ENCODE measurements at places on chromosomes 12 and 14.

- peak; percentile 85 for DNase-seq
Observed at GRCh38 chr14:55446833-55447232, 6.4 kb upstream of the TBPL2 start.

- peak; percentile 64 for DNase-seq
Observed at GRCh38 chr12:92462049-92462448, 240.7 kb upstream of the PLEKHG7 start.

GRCh38 chr14:105461903-105462302 is 12.7 kb upstream of the CRIP2 start:
- no peak for DNase-seq

DNA sequence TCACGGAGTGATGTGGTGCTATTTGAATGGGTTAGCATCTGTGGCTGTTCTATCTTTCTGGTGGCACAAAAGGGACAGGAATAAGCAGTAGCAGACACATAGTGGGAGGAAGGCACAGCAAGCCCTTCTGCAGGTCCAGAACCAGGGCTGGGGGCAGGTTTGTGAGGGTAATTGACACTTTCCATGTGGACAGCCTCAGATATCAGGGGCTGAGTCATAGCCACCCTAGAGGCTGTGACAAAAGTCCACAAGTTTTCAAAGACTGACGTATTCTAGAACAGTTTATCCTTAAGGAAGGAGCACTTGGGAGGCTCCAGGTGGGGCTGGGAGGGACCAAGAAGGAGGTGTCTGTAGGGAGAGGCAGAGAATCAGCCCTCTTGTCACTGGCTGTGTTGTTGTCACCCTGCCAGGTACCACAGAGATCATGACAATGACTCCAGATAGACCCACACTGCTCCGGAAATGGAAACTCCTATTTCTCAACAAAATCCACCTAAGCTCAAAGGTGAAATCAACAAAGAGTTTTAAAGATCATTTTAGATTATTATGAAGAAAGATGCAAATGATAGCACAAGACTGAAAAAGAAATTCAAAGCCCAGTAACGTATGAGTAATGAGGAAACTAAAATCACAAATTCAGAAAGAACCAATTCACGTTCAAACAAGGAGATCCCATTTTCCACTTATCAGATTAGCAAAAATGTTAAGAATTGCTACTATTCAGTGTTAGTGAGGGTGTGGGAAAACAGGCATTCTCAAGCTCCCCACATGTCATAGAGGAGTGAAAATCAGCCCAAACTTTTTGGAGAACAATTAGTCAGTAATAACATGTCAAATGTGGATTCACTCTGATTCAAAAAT is 48.3 kb downstream of the NFKBIA start:
- peak; percentile 35 for DNase-seq

DNA sequence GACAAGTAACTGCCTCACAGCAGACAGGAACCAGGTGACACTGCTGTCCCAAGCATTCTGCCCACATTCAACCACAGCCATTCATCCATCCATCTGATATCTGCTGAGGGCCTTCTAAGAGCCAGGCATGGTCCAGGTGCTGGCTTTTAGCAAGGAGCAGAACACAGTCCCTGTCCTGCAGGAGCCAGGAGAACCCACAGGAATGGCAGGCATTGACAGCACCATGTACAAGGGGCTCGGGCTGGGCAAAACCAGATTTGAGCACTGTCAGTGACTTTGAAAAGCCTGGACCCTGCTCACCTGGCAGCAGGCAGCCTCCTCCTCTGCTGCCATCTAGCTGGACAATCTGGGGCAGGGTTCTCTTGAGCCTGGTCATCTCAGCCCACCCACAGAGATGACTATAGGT is 137.0 kb downstream of the ZFP36L1 start:
- DNase-seq = no peak

DNA sequence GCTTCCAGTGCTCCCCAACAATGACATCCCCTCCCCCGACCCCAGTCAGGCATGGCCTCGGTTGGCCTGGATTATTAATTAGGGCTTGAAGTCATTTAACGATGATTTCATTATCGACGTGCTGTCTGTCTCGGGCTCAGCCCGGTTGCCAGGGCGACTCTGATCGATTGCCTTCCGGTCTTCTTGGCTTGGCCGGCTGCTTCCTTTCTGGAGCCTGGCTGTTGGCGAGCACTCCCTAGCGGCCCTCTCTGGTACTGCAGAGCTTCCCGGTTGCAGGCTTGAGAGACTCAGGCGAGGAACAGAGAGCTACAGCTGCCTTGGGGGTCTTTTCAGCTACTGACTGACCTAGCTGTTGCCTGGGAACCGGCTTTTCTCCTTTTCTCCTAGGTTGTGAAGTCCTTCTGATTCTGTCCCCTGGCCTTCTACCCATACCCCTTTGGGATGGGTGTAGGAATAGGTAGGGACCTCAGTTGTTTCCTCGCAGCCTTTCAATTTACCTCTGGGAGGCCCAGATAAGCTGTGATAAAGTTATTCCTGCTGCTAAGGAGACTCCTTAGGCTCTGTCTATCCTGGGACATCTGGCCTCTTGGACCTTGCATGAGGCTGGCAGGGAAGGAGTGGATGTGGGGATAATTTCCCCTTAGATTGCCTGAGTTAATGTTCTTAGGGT is 5.5 kb upstream of the CISTR start:
- no peak for DNase-seq

All from non-pigmented ciliary epithelial cell (primary cell).